Transverse colon (tissue), 4 donors: ENCODE measurements at places on chromosomes 11 and 22. TPM values are rescaled to one million over a fixed set of nuclear protein-coding genes. Genes with fewer than 3 reads are reported as not detected.

DNA sequence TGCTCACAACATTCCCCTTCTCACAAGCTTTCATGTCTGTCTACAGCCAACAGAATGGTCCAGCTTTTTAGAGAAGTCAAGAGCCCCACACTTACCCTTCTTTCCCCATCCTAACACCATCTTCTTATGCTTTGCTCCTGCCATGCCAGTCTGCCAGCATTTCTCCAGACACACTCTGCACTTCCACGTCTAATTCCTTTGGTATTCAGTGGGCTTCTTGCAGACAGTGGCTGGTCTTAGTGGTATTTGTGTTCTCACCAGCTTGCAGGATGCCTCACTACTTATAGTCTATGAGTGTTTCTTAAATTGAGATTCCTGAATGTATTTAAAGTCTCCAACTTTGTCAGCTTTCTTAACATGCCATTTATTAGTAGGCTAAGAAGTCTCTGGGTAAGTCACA lies 154.4 kb downstream of the BBOX1 start:
- no peak overlapping the region for H3K27ac ChIP-seq
- no peaks in the 10 kb centered on the region for H3K27me3 ChIP-seq
- H3K4me1 ChIP-seq = no peaks in the 10 kb centered on the region
- H3K36me3 ChIP-seq = no peaks in the 10 kb centered on the region
- no peak overlapping the region for H3K4me3 ChIP-seq

DNA sequence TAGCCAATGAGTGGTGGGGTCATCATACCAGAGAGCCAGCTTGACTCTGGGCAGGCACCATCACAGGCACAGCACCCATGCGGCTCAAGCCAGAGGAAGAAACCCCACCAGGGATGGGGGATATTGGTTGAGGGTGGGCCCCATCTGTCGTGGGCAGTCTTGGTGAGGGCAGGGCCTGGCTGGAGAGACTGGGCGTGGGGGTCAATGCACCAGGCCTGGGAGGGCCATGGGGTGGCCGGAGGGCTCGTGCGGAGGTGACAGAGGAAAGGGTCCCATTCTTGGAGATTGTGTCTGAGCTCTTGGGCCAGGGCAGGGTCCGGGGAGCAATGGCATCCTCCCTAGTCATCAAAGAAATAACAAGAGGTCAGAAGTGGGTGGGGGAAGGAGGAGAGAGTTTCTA lies 1.6 kb upstream of the VSIG2 start:
- peaks cover 52% of the 10 kb centered on the region for H3K4me1 ChIP-seq
- no peak for DNase-seq
- no peak overlapping the region for H3K4me3 ChIP-seq
- no peaks in the 10 kb centered on the region for H3K36me3 ChIP-seq
- H3K27ac ChIP-seq = no peak overlapping the region

DNA sequence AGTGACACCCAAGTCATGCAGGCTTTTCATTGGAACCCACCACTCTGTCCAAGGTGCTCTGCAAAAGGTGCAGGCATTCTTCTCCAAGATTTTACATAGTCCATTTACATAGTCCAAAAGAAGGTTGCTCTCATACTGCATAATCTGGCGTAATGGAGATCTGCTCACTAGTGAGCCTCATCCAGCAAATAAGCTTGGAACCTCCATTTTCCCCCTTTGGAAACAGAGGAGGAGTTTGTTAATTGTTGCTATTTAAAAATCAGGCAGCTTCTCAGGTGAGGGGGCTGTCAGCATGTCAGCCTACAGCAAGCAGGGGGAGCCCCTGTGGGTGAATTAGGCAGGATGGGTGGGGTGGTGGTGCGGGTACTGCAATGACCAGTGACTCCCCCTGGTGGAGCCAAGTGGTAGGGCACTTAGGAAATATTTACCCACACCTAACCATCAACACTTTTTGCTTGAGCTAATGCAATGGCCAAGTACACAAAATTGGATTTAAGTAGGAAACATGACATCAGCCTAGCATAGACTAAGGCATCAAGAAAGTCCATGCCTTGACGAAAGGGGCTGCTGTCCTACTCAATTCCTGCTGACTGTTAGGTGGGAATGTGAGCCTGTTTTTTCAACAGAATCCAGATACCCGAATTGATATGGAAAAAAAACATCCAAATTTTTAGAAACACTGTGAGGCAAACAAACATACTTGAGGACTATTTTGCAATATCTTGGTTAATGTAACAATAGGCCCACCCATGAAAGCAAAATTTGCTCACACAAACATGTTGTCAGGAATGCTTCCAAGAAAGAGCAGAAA lies 64.5 kb downstream of the AMBRA1 start:
- peak; percentile 70 for DNase-seq
- no peaks in the 10 kb centered on the region for H3K36me3 ChIP-seq
- no peaks in the 10 kb centered on the region for H3K27me3 ChIP-seq
- H3K4me3 ChIP-seq = no peak overlapping the region

DNA sequence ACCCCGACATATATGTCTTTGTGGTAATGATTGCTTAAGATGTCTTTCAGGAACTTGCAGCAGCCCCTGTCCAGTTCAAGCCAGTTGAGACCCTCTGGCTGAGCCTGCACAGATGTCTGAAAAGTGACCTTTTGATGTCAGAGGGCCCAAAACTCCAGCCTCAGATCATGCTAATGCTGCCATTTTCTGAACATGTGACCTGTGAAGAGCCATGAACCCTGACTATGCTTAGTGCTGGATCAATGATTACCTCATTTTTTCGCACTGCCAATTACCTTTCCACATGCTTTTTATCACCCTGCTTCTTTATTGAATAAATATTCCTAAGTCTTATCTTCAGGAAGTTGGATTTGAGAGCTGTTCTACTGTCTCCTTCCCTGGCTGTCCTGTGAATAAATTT lies 6.9 kb upstream of the CYP2R1 start:
- H3K27me3 ChIP-seq = no peaks in the 10 kb centered on the region
- no peak for DNase-seq
- no peaks in the 10 kb centered on the region for H3K36me3 ChIP-seq
- no peaks in the 10 kb centered on the region for H3K4me1 ChIP-seq
- no peak overlapping the region for H3K27ac ChIP-seq
- no peak overlapping the region for H3K4me3 ChIP-seq

VSIG10L2 gene
- total RNA-seq = not detected

DNA sequence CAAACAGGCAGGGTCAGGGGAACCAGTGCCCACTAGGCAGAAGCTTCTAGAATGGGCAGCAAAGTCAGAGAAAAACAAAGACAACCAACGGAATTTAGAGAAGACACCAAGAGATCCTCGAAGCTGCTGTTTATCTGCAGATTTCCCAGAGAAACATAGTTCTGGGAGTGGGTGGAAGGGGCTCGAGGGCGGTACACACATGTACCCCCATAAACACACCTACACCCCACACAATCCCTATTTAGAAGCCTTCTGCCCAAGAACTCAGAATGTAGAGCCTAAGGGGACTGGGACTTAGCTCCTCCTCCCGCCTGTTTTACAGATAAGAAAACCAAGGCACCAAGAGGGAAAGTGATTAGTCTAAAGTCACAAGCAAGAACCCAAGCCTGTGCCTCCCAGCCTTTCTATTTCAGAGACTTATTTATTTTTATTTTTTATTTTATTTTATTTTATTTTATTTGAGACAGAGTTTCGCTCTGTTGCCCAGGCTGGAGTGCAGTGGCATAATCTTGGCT lies 6.4 kb downstream of the NPTXR start:
- H3K36me3 ChIP-seq = no peaks in the 10 kb centered on the region
- H3K27me3 ChIP-seq = peaks cover 23% of the 10 kb centered on the region
- H3K27ac ChIP-seq = no peak overlapping the region
- DNase-seq = no peak
- H3K4me1 ChIP-seq = no peaks in the 10 kb centered on the region

DNA sequence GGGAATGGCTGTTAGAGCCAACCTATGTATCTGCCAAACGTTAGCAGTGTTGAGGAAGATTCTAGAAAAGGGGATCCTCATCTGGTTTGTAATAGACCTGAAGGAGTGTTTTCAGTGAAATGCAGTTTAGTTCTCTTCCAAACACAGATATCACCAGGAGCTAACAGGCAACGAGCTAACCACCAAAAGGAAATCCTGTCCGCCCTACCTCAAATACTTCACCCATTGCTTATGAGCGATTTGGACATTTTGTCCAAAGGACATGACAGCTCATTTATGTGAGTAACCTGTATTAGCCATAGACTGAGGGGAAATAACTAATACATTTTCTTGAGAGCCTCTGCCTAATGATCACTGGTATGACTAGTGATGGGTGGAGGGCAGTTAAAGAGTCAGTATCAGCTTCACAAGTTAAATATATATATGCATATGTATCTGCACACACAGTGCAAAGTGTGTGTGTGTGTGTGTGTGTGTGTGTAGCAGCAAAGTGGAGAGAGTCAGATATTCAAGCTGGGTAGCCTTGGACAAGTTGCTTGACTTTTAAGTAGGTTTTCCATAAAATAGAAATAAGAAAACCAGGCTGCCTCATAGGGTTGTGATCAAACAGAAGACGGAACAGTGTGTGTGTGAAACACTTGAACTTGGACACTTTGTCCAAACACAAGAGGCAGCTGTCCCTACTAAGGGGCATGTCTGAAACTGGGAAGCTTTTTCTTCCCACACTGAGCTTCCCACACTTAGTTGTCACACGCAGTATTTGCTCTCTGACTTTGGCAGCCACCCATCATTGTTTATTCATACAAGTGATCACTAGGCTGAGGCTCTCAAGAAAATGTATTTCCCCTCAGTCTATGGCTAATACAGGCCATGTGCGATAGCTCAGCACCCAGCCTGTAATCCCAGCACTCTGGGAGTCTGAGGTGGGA lies 940 bp upstream of the C11orf91 start:
- no peaks in the 10 kb centered on the region for H3K36me3 ChIP-seq
- H3K27me3 ChIP-seq = no peaks in the 10 kb centered on the region
- DNase-seq = no peak
- peak overlapping the region; percentile 81 for H3K27ac ChIP-seq

E2F8 gene
- not detected for total RNA-seq

GRCh38 chr11:102070766-102071165 lies 23.5 kb downstream of the CFAP300 start:
- no peak overlapping the region for H3K4me3 ChIP-seq
- H3K4me1 ChIP-seq = no peaks in the 10 kb centered on the region

- no peaks in the 10 kb centered on the region for H3K36me3 ChIP-seq
- H3K27me3 ChIP-seq = no peaks in the 10 kb centered on the region
- H3K27ac ChIP-seq = peak overlapping the region; percentile 58
- no peak for DNase-seq
- peaks cover 42% of the 10 kb centered on the region for H3K4me1 ChIP-seq
These were observed 12.0 kb downstream of the TBC1D22A start for GRCh38 chr22:46774253-46774979.

SCN4B gene
- 1.1 TPM for total RNA-seq

DNA sequence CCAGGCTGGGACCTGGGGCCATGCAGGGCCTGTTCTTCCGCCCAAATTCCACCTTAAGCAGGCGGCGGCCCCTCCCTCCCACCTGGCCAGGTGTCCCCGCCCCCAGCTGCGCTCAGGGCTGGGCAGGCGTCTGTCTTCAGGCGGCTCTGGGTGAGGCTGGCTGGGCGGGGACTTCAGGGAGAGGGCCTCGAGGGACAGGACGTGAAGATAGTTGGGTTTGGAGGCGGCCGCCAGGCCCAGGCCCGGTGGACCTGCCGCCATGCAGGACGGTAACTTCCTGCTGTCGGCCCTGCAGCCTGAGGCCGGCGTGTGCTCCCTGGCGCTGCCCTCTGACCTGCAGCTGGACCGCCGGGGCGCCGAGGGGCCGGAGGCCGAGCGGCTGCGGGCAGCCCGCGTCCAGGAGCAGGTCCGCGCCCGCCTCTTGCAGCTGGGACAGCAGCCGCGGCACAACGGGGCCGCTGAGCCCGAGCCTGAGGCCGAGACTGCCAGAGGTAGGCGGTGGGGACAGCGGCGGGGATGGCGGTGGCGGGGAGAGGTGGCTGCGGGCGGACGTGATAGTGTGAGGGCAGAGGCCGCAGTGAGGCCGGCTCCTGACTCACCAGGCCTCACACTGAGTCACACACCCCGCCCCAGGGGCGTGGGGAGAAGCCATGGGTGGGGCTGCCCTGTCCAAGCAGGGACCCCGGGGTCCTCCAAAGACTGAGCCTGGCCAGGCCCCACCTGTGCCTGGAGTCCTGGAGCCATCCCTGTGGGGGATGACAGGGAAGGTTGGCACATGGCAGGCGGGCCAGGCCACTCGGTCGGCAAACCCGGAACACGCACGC lies at the start of gene PKP3:
Gene PKP3 (plus strand): TSS at position 176 of the 824 bp plus-strand sequence. CDS start 84 bp downstream, at position 260.
- H3K4me3 ChIP-seq = peak within 1 kb of the TSS; percentile 60
- peak within 1 kb of the TSS; percentile 86 for H3K27ac ChIP-seq
- DNase-seq = peak; percentile 93
- H3K36me3 ChIP-seq = no peaks in the 10 kb centered on the region
- H3K27me3 ChIP-seq = no peaks in the 10 kb centered on the region

DNA sequence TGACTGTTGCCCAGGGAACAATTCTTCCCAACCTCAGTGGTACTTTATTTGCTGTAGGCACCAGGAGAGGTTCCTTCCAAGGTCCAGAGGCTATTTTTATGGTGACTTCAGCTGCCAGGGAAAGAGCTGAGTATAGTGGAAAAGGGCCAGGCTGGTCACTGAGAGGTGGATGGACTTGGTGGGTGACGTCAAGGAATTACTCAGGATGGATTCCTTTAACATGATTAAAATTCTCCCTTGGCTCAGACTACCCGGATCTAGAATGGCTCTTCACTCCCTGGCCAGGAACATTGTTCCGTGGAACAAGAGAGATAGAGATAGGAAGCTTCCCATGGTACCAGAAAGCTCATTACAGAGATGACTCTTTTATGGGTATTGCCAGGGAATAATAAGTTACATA lies 8.7 kb upstream of the CALCA start:
- no peak for DNase-seq
- H3K4me3 ChIP-seq = no peak overlapping the region
- H3K27me3 ChIP-seq = peaks cover 40% of the 10 kb centered on the region
- no peaks in the 10 kb centered on the region for H3K36me3 ChIP-seq
- no peaks in the 10 kb centered on the region for H3K4me1 ChIP-seq

DNA sequence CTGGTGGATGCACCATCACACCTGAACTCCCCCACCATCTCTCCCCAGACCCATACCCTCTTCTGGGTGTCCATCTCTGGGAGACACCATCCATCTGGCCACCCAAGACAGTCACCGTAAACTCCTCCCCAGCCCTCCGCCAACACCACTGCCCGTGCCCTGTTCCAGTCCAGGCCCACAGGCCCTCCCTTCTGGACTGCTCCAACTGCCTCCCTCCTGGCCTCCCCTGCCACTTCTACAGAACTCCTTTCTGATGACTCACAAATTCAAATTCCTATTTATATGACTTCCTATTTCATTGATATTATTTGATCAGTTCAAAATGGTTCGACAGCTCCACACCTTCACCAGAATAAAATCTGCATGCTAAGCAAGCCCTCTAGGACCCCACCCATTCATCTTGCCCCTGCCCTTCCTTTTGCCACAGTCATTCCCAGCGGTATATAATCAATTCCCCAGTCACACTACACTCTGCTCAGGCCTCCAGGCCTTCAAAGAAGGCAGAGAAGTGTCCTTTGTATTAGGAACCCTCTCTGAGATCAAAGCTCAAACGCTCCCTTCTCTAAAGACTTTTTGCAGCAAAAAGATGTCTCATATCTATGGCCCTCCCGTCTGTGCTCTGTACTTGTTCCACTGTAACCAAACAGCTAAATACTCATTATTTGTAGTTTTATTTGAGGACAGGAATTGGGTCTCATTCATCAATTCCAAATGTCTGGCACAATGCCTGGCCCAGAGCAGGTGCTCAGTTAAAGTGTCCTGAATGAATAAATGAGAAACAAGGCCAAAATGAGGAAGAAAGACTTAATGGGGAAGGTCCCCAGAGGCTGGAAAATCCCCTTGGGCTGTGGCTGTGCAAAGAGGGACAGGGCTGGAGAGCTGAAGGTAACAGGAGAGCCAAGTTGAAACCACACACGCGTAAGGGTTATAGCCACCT lies 29.0 kb downstream of the MYH9 start:
- peak overlapping the region; percentile 100 for H3K27ac ChIP-seq
- DNase-seq = no peak
- H3K36me3 ChIP-seq = no peaks in the 10 kb centered on the region
- H3K4me3 ChIP-seq = no peak overlapping the region
